ENCODE measurements at places on chromosomes 13 and 19.

GRCh38 chr19:13942023-13942684 lies 3.9 kb upstream of the PODNL1 start:
- no peak for DNase-seq

DNA sequence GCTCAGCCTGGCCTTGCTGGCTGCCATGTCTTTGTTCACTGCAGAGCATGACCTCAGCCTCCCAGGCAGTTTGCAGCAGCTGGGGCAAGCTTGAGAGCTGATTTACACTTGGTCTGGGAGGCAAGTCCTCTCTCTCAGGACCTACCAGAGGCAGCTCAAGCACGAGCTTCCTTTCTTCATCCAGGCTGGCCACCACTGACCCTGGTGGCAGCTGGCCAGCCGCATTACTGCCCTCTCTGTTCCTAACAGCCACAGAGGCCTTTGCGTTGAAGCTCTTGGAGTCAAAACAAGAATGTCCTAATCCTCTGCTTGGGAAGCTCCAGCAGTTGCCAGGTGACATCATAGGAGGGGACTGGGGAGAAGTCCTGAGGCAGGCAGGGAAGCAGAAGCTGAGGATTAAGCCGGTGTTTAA lies 85.7 kb downstream of the NUFIP1 start:
- no peak for DNase-seq

GRCh38 chr13:102800145-102801041 lies 1.5 kb downstream of the BIVM start:
- DNase-seq, result peak; percentile 82

GRCh38 chr19:1856698-1857603 lies 6.4 kb downstream of the KLF16 start:
- DNase-seq, result peak; percentile 87

- DNase-seq, result no peak
Measured at GRCh38 chr19:54558339-54558738, 15.3 kb upstream of the LILRA2 start.

GRCh38 chr19:35352448-35353304 lies 5.0 kb downstream of the FFAR1 start:
- peak; percentile 94 for DNase-seq

GRCh38 chr13:111209613-111210012 lies 94.5 kb downstream of the ARHGEF7 start:
- no peak for DNase-seq

GRCh38 chr13:95411428-95412040 lies 110.3 kb upstream of the ABCC4 start:
- DNase-seq, result peak; percentile 82

DNA sequence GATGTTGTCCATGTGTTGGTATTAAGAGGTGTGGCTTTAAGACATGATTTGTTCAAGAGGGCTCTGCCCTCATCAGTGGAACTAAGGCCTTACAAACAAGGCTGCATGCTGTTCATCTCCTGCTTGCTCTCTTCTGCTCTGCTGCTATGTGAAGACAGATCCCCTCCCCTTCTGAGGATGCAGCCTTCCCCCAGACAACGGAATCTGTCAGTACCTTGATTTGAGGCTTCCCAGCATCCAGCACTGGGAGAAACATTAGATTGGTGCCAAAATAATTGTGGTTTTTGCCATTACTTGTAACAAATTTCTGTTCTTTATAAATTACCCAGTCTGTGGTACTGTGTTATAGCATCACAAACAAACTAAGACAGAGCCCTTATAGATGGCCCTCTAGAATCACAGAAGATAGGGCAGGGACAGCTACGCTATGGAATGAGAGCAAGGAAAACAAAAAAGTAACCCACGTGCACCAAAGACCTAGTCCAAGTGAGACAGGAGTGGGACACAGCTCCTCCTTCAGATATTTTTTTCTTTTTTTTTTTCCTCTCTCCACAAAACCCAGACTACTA lies 151.5 kb upstream of the RXFP2 start:
- DNase-seq, result no peak

Data from epithelial cell of esophagus (primary cell).